DMS79 (cell line): ENCODE measurements at places on chromosomes 7 and 10.
A peak's percentile ranks its signal among the peaks of the same experiment; 100 is the strongest.

GRCh38 chr10:119817991-119818888, 54.4 kb downstream of the MCMBP start:
- DNase-seq, result no peak

GRCh38 chr10:103855852-103856796, 748 bp upstream of the SH3PXD2A start:
- DNase-seq, result no peak

GRCh38 chr7:34260279-34260678, 354.9 kb downstream of the BMPER start:
- no peak for DNase-seq

DNA sequence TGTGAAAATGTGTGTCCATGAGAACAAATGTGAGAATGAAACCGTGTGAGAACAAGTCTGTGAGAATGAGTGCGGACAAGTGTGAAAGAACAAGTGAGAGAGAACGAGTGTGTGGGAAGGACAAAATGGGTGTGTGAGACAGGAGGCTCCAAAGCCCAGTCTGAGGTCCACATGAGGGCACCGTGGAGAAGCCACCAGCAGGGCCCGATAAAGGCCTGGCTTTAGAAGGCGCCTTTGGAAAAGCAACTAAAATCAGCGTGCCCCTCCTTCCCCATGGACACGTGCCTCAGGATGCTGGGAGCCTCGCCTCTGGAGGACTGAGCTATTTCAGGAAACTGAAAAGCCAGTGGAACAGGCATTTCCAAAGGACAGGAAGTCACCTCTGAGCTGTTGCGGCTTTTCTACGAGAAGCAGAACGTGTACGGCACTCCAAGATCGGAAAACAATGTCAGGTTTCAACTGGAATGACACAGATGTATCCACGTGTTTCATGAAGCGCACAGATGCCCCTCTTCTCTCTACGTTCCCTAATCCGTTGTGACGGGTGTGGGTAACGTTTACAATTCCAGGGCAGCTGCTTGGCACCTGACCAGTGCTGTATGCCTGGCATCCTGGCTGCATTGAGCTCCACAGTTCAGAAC, 46.4 kb downstream of the ESYT2 start:
- DNase-seq, result no peak

GRCh38 chr10:58104351-58104751, 163.3 kb downstream of the IPMK start:
- no peak for DNase-seq

DNA sequence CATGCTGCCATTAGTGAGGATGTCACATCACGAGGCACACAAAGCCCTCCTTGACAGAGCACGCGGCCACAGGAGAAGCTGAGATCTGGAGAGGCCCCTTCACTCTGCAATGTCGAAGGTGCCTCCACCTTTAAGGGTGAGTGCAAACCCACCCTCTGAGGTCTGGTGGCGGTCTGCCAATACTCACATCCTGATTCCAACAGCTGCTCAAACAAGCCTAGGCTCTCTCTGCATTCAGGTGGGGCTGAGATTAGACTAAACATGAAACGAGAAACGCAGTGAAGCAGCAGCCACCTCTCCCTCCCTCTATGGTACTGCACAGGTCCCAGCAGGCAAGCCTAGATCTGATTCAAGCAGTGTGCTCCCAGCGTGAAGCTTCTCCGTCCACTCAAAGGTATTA, 151.8 kb downstream of the TCERG1L start:
- DNase-seq, result peak; percentile 64

- DNase-seq, result no peak
Measured at GRCh38 chr10:75612904-75613684, 181.7 kb downstream of the LRMDA start.
